ENCODE measurements at places on chromosomes 5 and 9.

DNA sequence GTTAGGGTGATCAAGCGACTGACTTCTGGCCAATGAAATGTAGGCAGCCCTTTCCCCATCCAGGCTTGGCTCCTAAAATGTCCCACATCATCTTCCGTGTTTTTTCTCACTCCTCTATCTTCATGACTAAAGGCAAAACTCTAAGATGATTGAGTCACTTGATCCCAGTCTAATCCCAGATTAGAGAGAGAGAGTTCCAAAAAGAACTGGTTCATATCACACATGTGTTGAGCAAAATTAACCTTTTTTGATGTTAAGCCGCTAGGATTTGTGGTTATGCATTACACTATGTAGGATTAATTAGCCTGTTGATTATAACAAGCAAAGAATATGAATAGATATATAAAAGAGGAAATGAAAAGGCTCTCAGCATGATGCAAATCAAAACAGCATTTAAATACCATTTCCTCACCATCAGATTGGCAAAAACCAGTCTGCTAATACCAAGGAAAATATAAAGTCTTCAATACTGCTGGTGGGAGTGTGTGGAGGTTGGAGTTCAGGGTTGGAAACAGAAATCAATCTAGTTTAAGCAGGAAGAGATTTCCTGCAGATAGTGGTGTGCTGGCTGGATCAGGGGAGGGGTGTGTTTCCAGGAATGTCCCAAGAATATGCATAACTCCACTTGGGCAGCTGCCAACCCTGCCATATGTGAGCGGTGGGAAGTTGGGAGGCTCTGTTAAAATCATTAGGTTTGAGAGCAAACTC lies 187.6 kb upstream of the S1PR3 start:
- DNase-seq = peak; percentile 66

- DNase-seq = no peak
Measured at GRCh38 chr5:144201588-144201987, 30.9 kb downstream of the KCTD16 start.

- no peak for DNase-seq
Measured at GRCh38 chr9:135743546-135744332, 41.8 kb downstream of the KCNT1 start.

GRCh38 chr5:172433071-172433470 lies 21.3 kb downstream of the SH3PXD2B start:
- no peak for DNase-seq

- DNase-seq = no peak
Measured at GRCh38 chr5:178786859-178787499, 56.5 kb upstream of the ZNF354A start.

GRCh38 chr5:90297045-90297764 lies 112.4 kb downstream of the CETN3 start:
- peak; percentile 49 for DNase-seq

- no peak for DNase-seq
Measured at GRCh38 chr9:135848341-135849047, 58.9 kb downstream of the CAMSAP1 start.

- no peak for DNase-seq
Measured at GRCh38 chr5:28603869-28604268, 1565.5 kb upstream of the CDH9 start.

DNA sequence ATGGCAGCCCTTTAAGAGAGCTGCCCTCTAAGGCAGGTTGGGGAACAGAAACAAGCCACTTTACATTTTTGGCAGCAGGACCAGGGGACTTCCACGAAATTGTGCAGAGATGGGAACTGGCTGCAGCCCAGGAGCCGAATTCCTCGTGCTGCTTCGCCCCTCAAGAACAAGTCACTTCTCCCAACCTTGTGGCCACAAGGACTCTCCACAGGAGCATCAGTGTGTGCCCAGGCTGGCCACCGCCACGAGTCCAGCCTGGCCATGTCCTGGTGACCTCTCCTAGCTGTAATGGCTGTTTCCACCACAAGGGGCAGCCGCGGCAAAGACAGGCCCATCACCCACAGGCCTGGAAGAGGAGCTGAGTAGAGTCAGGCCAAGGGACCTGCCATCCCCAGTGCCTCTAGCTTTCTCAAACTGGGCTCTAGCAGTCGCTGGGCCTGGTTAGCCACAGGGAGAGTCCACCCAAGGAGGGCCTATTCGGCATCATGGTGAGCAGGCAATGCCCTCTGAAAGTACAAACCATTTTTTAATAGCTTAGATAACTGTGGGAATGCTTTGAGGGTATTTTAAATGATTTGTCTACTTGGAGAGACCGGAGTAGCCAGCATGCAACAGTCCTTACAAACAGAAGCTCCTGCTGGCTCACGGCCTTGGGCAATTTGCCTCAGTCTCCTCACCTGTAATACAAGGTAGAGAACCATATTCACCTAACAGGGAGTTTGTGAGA lies 129.0 kb downstream of the COL23A1 start:
- peak; percentile 66 for DNase-seq

GRCh38 chr5:35863159-35863558 lies 6.5 kb downstream of the IL7R start:
- DNase-seq = no peak

- no peak for DNase-seq
Measured at GRCh38 chr5:93044859-93045666, 536.0 kb downstream of the NR2F1-AS1 start.

DNA sequence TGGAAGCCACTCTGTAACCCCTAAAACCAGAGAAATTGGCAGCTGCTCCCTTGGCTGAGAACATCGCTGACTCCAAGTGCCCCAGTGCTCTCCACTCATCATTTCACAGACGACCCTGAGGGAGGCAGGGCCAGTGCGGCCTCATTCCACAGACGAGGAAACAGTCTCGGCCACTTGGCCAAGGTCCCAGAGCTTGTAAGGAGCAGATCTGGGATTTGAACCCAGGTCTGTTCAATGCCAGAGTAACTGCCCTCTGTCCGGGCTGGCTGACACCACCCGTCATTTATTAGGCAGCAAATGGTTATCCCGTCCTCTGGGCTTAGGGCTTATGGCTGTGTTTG lies 19.9 kb upstream of the IER5L start:
- no peak for DNase-seq

DNA sequence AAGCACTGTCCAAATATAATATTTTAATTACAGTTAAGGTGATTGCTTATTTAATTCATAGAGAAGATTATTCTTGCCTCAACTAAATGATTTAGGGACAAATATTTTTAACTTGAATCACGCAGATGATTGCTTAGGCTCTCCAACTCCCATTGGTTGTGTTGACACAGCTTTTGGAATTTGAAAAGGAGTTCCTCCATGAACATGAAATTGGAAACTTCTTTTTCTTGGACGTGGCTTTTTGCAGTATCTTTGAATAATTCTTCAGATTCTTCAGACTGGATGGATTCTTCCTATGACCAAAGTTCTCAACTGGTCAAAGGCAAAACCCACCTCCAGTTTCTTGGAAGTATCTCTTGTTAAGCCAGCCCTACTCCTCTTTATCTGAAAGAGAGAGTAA lies 456.4 kb upstream of the KLF4 start:
- no peak for DNase-seq

- DNase-seq = peak; percentile 79
Measured at GRCh38 chr9:693201-694091, 148.1 kb upstream of the DMRT1 start.

DNA sequence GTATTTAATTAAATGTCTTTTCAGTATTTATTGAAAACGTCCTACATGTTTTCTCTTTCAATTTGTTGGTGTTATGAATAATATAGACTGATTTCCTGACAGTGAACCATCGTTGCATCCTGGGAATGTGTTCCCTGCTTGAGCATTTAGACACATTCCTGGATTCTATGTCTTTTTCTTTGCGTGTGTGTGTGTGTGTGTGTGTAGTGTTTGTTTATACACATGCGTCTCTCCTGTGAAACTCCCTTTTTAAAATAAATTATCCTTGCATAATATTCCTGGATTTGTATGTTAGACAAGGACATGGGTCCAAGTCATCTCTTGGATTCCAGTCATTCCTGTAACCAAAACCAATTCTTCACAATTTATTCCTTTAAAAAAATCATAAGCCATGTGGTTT lies 153.4 kb downstream of the HSPA4 start:
- DNase-seq = no peak

DNA sequence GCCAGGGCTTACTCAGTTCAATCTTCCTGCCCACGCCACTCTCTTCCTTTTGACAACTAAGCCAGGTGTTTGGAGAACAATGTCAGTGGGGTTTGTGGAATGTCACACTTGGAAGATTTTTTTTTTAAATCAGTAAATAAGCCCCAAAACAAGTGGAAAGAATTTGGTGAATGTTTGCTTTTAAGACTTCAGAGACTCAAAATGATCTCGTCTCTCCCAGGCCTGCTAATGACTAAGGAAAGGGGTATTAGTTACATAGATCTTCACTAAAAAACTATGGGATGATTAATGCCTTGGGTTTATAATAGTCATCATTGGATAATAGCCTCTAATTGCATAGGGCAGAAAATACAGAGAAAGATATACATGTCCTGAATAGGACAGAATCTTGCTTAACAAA lies 166.4 kb downstream of the DMRT2 start:
- no peak for DNase-seq

GRCh38 chr5:144265643-144266247 lies 95.1 kb downstream of the KCTD16 start:
- DNase-seq = no peak

- no peak for DNase-seq
Measured at GRCh38 chr5:5950658-5951057, 427.7 kb downstream of the MED10 start.

- DNase-seq = no peak
Measured at GRCh38 chr5:59095480-59095879, 512.6 kb downstream of the RAB3C start.

DNA sequence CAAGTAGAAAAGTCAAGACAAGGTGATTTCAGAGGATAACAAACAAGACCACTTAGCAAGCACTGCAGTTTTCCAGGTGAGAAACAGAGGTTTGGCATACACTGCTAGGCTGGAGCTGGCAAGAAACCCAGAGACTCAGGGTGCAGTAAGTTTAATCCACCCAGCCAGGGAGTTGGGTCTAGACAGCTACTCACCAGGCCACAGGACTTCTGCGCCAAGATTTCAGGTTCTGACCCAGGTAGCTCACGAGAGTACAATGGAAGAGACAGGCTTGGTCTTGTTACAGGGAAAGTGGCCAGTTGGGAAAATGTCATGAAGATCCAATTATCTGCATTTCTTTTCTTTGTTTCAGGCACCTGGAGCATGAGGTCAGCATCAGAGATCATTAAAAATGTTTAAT lies 9.8 kb downstream of the SMIM23 start:
- no peak for DNase-seq

GRCh38 chr9:81119591-81119990 lies 569.8 kb downstream of the TLE1 start:
- DNase-seq = no peak

DNA sequence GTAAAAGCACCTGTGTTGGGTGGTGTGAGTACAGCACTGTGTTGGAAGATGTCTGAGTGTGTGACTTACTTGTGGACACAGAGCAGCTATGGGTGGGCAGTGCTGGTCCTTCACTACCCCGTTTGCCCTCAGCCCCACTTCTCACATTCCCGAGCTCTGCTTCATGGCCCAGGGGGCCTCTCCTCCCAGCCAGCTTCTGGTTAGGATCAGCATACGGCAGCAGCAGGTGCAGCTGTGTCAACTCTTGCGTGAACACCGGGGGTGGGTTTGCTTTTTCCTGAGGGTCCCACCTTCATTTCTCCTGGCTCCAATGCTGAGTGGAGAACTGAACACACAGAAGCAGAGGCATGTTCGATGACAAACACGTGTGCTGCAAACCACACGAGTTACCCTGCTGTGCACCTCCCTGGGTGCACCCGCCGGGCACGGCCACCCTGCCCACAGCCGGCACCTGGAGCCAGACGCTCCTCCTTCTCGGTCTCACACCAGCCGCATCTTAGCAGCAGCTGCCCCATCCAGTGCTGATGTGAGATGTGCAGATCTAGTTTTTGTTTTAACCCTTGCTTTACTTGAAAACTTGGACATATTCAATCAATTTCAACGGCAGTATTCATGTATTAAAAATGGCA lies 14.9 kb upstream of the SLC6A3 start:
- DNase-seq = no peak

- no peak for DNase-seq
Measured at GRCh38 chr5:177430972-177431316, 4.5 kb downstream of the GRK6 start.

GRCh38 chr5:115435778-115436712 lies 108.5 kb downstream of the FEM1C start:
- no peak for DNase-seq

GRCh38 chr5:43304525-43304924 lies 8.7 kb downstream of the HMGCS1 start:
- DNase-seq = no peak

DNA sequence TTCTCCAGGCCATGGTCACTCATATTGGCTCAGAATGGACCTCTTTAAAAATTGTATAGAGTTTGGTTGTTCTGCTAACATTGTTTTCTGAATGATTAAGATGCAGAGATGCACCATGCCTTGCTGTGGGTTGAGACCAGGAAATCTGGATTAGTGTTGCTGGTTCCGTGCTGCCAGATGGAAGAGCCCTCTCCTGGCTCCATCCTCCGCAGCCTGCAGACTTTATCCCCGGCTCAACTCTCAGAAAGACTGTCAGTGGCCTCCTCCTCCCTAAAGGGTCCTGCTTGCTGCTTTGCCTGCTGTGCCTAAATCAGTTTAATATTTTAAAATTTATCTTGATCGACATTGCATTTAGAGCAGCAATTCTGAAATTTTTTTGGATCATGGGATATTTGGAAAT lies 196.7 kb downstream of the TENT4A start:
- DNase-seq = no peak

DNA sequence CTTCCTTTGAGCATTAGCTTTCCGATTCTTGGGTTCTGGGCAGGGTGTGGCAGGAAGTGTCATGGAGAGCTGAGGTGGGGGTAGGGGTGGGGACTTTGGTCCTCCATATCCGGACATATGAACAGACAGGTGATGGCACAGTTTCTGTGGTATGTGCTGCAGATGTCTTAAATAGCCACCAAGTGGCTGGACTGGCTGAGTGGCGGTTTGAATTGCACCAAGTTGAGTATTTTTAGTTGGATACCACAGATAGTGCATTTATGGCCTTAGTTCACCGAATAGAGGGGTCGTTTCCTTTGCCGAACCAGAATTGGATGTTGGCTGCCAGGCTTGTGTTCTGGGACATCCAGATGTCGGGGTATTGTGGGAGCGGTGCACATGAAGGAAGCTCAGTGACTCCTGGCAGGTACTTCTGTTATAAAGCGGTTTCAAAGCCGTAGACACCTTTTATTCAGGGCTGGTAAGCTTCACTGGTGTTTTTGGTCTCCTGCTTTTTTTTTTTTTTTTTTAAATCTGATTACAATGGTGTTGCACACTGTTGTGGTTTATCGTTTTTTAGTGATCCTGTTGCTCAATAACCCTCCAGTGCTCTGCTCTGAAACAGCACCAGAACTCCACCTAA lies 15.1 kb upstream of the TNFAIP8 start:
- no peak for DNase-seq

DNA sequence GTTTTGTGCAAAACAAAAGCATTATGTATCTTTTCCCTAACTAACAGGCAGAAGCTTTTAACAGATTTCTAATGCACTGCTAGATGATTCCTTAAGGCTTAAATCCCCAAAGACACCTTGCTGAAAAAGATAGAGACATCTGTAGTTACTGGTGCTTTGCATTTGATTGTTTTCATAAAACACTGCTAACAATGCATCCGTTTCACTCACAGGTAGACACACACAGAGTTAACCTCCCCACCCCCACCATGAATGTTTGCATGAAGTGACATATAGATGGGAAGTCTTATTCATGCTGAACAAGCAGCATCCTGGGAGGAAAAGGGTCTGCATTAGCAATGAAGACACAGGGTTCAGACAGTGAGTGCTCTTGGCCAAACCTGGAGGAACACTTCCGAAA lies 100.9 kb downstream of the ASTN2 start:
- no peak for DNase-seq

Data from brain (organoid and tissue), 16 donors.